ENCODE measurements at places on chromosomes 2 and 18.

DNA sequence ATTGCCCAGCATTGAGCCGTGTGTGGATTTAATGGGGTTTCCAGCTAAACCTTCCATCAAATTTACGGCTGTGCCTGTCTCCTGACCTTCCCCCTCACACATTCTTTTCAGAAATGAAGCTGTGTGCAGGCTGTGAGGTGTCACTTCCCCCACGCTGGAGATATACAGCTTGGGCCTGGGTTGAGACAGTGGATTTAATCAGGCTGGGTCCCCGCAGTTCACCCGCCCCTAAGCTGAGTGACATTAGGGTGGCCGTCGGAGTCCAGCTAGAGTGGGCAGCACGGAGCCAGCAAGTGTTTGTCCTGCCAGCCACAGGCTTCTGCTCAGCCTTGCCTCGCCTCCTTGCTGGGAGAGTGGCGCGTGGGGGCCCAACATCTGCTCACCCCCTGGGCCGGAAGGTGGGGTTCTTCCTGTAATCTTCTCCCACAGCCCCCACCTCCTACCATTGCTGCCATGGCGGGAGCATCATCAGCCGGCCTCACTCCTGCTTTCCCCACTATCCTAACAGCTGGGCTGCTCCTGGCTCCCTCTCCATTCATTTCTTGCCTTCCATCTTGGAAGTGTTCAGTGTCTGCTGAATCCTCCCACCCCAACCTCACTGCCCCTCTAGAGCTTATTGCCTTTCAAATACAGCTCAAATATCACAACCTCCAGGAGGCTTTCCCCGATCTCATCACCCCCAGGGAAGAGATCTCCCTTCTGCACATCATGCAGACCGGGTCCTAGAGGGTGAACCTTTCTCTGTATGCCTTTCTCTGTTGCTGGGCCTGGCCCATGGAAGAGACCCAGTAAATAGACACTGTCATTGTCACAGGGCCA lies 149.0 kb downstream of the GLI2 start:
- no peak for DNase-seq

- DNase-seq: no peak
These were observed 4.5 kb downstream of the NR4A2 start for GRCh38 chr2:156327835-156328695.

GRCh38 chr18:74914052-74914591 lies 294.8 kb downstream of the PTGR3 start:
- DNase-seq: no peak

- no peak for DNase-seq
These were observed 34.2 kb upstream of the CCNT2 start for GRCh38 chr2:134884435-134884834.

DNA sequence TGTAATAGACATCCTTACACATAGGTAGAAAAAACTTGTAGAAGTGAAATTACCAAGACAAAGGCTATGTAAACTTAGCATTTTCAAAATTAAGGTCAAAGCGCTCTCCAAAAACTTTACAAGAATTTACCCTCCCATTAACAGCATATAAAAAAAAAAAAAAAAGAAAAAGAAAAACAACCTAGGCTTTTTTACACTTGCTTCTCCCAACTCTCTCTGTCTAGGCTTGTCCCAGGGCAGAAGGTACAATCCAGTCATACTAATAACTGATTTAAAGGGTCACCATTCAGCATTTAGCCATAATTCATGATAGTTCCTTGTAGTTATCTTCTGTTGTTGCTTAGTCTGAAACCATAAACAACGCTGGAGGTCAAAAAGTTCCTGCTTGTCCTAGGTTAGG lies 130.5 kb downstream of the BCL2 start:
- DNase-seq: no peak

DNA sequence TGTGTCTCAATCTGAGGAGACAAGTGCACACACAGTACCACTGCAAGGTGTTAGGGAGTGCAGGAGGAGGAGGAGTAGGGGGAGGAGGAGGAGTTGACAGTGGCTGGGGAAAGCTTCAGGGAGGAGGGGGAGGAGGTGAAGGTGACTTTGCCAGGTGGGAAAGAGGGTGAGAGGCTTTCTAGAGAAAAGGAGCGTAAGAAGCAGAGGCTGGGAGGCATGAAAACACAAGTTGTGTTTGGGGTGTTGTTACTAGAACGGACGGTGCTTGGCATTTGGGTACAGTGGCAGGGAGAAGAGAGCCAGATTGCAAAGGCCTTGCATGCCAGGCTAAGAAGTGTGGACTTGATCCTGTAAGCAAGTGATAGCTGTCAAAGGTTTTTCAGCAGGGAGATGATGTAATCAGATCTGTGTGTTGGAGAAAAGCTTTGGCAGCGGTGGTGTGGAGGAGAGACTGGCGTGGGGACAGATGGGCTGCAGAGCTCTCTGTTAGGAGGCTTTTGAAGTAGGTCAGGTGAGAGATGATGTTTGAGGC lies 16.2 kb downstream of the TANC1 start:
- no peak for DNase-seq

DNA sequence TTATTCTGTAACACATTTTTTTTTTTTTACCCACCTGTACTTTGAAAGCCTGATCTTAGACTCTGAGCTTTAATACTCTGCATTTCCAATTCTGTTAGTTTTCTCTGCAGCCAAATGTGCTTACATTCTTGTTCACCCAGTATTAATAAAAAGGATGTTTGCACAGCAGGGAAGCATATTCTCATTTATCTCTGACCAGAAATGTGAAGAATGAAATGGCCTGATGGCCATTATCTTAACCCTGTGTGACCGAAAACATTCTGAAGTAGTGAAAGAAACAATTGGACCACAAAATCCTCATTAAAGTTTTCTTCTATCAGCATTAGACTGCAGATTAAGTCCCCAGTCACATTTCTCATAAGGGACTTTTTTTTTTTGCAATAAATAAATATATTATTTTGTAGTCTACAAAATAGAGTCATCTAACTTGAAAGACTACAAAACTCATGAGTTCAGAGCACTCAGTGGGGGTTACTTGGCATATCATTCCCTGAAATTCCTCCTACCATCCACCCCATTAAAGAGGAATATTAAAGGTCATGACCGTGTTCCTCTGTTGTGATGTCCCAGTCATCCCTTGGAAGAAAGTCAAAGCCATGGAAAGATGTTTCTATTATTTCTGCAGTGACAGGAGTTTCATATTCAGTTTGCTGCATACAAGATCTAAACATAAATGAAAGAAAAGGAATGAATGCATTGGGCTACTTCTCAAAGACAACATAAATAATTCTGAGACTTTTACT lies 364.4 kb downstream of the RND3 start:
- DNase-seq: no peak

- no peak for DNase-seq
These were observed 57.3 kb downstream of the THNSL2 start for GRCh38 chr2:88227446-88227845.

DNA sequence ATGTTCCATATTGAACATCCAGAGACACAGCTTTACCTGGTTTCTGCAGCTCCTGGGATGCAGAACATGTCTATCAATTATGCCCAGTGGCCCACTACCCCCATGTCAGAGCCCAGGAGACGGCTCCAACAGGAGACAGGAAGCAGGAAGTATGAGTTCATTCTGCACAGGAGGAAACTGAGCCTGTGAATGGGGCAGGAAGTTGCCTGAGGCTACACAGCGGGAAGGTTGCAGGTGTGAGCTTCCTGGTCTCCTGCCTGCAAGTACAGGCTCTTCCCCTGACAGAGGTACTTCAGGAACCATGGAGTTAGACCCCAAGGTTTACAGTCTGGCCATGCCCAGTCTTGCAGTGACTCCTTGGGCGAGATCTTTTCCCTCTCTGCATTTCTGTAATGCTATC lies 2.8 kb upstream of the BOK start:
- DNase-seq: no peak

DNA sequence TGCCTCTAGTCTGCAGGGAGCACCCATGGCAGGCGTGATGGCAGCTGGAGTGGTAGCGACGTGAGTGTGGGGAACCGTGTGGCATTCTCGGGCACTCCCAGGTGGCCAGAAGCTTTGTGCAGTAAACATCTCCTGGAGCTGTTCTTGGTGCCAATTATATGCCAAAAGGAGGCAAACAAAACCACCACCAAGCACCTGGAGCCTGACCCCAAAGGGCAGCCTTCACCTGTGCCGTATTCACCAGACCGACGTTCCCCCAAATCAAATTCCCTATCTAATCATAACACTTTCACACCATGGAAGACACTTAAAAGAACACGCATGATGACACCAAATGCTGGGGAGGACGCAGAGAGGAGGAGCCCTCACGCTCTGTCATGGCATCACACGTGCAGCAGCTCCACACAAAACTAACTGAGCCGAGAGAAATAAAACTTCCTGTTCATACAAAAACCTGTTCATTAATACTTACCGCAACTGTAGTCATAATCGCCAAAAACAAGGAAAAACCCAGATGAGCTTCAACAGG lies 123.6 kb downstream of the EIPR1 start:
- DNase-seq: no peak

GRCh38 chr2:199588054-199588453 lies 130.3 kb upstream of the SATB2 start:
- DNase-seq: no peak

DNA sequence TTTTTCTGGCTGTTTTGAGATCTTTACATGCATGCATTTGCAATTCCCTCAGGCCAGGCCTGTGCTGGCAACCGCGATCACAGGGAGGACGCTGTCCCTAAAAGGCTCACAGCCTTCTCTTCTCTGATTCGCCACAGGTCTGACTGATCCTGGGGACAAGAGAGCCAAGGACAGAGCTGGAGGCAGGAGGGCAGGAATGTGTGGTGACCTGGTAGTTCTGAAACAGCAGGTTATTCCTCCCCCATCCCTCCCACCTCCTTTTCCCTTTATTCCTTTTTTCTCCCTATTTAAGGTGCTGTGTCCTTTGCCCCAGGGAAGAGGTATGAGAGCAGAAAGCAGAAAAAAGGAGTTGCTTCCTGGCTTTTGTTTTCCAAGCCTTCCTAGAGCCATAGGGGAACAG lies 21.9 kb downstream of the TMEM177 start:
- DNase-seq: no peak

DNA sequence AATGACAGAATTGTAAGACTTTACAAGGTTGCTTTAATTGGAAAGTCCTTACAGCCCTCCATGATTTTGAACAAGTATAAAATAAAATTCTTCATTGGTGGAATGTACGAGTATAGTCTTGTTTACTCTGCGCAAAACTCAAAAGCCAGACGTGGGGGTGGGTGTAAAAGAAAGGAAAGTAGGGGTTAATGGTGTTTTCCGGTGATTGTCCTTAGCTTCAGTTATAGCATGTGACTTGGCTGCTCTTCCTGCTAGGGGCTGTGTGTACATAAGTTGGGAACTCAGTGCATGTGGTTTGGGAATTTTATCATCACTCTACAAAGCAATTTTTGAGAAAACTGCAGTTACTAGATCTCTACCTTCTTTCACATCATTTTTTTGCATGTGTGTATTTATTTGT lies 82.4 kb upstream of the CAVIN2 start:
- DNase-seq: no peak

- DNase-seq: no peak
These were observed 620.3 kb upstream of the POU3F3 start for GRCh38 chr2:104233591-104233990.
